Ovary (tissue), 10 donors: ENCODE measurements at places on chromosomes 2 and 18.
A peak's percentile ranks its signal among the peaks of the same experiment; 100 is the strongest.

GRCh38 chr2:105239924-105240323 is 1.6 kb upstream of the GPR45 start:
- no peak for DNase-seq

- DNase-seq, result no peak
These were observed 41.5 kb downstream of the HDAC4 start for GRCh38 chr2:239359196-239359912.

DNA sequence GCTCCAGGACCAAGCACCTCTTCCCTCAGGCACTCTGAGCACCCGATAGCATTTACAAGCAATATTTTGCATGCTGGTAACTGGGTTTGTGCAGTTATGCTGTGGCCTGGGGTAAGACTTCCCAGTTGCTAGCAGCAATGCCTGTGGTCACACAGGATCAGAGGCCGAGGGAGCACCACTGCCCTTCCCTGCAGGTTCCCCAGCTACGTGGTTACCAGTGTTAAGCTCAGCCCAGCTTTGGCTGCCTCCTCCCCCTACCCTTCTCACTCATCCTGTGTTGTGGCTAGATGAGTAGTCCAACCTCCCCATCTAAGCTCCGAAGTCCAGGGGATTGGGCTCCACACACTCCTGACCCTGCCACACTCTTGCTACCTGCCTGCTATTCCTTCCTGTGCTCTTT is 141.1 kb downstream of the CELF4 start:
- no peak for DNase-seq

DNA sequence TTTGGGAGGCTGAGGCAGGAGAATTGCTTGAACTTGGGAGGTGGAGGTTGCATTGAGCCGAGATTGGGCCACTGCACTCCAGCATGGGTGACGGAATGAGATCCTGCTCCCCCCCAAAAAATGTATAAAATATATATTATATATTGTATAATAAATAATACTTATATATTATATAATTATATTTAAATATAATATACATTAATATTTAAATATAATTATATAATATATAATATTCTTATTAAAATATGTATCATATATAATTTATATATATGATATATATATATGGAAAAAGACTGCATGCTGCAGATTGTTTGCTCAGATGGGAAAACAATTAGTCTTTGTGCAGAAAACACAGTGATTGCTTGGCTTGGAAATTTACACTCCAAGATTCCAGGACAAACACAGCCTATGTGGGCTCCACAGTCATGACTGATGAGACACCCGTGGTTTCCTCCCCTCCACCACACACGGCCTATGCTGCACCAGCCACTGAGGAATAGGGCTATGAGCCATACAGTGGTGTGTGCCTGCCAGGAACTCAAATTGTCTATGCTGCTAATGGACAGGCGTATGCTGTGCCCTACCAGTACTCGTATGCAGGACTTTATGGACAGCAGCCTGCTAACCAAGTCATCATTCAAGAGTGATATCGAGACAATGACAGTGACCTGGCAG is 30.0 kb downstream of the PMAIP1 start:
- no peak for DNase-seq

DNA sequence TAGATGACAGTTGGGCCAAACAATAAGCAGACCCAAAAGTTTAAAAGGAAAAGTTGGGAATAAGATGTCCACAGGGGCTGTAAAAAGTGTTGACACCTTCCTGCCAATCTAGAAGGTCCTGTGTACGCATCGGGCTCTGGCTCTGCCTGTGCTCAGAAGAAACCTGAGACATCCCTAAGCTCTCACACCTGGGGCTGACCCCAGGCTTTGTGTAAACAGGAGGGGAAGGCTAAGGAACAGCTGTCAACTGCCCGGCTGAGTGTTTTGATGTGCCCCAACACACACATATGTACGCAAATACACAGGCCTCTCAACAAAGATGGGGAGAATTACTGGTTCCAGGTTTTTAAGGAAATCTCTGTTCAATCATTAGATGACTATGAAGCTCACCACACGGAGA is 59.5 kb downstream of the TMEM131 start:
- no peak for DNase-seq

- no peak for DNase-seq
These were observed 32.1 kb downstream of the ZFP36L2 start for GRCh38 chr2:43194121-43194869.

- no peak for DNase-seq
These were observed 78.0 kb upstream of the SH3BP4 start for GRCh38 chr2:234873828-234874173.

GRCh38 chr18:46174342-46175041 is 70.3 kb downstream of the HAUS1 start:
- peak; percentile 47 for DNase-seq

DNA sequence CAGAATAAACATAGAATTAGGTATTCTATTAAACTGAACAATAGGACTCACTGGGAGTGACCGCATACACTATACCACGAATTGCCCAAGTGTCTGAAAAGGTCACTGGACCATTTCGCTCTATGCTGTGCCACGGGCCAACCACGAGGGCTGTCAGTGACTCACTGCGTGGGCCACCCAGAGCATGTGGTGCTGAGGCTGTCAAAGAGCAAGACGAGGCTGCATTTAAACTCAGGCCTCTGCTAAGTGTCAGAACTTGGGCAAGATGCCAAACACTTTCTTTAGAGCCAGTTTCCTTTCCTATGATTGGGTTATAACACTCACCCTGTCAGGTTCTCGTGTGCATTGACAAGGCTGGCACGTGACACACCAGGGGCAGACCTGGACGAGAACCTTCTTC is 97.5 kb downstream of the SH3YL1 start:
- no peak for DNase-seq

GRCh38 chr2:106516436-106516835 is 29.3 kb downstream of the CD8B2 start:
- no peak for DNase-seq

- DNase-seq, result no peak
These were observed 141.9 kb upstream of the KCNJ3 start for GRCh38 chr2:154556607-154557006.

DNA sequence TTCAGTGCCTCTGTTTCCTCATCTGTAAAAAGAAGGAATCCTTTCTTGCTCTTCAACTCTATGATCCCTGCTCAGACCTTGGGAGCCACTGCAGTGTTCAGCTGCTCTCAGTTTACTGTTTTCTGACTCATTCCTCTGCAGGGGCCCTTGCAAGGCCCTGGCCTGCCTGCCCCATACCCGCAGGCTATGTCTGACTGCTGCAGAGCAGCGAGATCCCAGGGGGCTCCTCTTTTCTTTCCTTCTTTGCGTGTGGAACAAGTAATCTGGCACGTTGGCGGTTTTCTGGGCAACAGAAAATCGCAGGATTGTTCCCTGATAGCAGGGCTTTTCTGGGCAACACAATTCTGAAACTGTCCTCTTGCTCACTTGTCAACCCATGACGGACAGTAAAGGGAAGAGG is 376.0 kb downstream of the DCC start:
- DNase-seq, result no peak

GRCh38 chr2:111071600-111072171 is 49.0 kb upstream of the BCL2L11 start:
- DNase-seq, result no peak

DNA sequence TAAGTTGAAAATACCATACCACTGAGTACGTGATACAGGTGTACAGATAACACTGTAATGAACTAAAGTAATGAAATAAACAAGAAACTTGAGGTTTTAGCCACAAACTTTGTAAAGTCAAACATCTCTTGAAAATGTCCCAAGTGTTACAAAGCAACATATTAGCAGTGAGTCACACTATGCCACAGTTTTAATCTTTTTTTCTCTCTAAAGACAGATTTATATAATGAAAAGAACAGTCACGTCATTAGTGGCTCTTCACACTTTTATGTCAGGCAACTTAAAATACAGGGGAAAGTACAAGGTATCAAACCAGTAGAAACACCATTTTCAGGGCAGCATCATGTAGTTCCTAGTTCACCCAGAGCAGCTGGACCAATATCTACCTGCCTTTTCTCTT is 42.1 kb downstream of the RAPH1 start:
- no peak for DNase-seq

DNA sequence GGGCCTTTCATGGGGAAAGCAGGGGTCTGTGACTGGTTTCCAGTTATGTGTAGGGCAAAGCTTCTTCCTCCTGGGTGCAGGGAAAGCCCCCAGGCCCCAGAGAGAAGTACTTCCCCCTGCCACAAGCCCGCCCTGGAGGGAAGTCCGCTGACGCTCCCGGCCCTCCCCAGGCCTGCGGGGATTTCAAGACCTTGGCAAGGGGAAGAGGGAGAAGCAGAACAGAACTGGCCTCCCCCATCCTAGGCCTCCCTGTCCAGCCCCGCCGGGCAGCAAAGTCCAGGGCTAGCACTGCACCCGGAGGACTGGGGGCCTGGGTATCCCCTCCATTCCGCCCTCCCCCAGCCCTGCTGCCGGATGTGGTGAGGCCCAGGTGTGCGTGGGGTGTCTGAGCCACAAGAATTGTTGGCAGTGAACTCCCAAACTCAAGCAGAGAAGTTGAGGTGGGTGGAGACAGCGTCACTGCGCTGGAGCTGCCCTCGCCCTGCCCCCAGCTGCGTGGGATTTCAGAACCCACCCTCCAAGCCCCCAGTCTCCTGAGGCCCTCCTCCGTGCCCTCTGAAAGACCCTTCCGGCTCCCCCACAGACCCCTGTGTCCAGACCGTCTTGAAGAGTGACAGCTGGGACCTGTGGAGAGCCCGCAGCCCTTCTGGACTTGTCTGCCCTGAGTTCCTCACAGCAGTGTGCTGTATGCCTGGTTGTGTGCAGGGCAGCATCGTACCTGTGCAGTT is 1.1 kb upstream of the DUSP2 start:
- DNase-seq, result peak; percentile 47

DNA sequence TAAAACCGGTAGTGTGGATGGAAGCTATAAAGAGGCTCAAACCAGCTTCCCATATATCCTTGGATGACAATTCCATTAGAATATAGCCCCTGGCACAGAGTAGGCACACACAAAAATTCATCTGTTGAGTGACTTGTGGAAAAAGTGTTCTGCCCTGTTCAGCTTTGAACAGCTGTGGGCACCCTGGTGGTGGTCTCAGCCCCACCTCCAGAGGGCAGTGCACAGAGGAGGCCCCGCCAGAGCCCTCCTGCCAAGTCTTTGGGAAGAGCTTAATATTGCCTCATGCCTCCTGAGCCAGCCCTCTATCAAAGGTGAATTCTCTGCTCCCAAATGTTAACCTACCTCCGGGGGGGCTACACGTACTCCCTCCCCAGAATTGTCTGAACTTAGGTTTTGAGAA is 30.4 kb downstream of the EPAS1 start:
- DNase-seq, result no peak

DNA sequence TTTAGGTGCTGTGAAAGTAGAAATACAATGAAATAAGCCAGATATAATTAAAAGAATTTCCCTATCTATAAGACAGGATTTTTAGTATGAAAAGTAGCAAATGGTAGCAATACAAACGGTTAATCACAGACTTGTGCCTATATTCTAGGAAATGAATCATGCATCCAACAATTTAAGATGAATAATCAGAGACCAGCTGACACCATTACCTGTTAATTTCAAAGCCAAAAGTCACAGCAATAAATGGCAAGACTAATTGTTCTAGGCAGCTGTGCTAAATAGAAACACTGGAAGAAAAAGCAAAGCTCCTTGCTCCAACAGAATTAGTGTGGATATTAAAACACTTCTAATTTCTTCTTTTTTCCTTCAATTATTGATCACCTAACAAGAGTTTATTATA is 35.1 kb upstream of the MPP4 start:
- DNase-seq, result no peak

- DNase-seq, result no peak
These were observed 66.2 kb downstream of the SP3 start for GRCh38 chr2:173898996-173899395.

- no peak for DNase-seq
These were observed 207.0 kb upstream of the RAB12 start for GRCh38 chr18:8402237-8402636.

GRCh38 chr2:24490181-24490689 is 819 bp upstream of the NCOA1 start:
- DNase-seq, result peak; percentile 13

DNA sequence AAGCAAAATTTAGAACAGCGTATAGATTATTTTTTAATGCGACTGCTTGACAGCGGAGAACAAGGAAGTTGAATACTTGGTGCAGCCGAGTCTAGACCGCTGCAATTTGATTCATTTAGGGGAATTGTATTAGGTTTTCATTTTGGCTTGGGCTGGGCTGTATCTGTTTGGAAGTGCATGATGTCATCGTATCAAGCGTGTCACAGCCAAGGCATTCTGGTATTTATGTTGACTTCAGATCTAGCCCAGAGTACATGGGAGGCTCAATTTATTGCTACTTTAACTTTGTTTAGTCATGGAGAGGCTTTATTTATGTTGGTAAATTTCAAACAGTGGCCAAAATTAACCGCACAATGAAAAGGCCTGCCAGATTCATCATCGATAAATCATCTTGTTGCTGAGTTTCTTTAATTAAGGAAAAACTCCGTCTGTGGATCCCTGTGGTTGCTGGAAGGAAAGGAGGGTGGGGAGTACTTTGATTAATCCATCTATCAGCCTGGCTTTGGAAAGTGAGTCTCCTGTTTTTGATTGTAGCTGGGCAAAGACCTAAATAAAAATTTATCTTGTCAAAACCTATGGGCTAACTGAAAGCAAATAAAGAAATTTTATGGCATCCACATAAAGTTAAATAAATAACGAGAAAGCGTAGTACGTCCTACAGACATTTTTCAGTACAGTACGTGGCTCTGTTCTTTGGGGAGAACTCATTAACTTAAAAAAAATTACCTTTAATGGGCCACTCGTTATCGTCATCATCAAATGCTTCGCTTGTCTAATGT is 230.4 kb upstream of the SPRED2 start:
- no peak for DNase-seq

DNA sequence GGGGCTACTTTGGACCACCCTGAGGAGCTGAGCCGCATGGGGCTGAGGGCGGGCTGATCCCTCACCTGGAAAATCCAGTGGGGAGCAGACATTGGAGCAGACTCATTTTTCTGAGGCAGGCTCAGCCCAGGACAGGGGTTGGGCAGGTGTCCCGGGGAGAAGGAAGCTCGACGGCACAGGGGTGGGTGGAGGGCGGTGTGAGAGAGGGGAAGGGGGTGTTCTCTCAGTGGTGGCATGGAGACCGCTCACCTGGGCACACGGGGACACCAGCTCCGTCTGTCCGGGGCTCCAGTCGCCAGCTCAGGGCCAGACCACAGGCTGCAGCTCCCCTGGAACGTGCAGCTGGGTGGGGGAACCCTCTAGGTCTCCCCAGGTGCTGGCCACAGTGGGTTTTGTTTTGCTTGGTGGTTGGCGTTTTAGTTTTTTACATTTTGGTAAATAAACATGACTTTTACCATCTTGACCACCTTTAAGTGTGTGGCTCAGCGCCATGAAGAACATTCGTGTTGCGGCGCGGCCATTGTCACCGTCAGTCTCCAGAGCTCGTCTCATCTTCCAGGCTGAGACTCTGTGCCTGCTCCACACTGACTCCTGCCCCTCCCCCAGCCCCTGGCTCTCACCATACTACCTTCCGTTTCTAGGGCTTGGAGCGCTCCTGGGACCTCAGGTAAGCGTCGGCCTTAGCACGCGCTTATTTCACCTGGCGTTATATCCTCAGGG is 4.3 kb upstream of the MAB21L4 start:
- DNase-seq, result no peak
